Activated naive CD4-positive, alpha-beta T cell treated with anti-CD3 and anti-CD28 coated beads, Interleukin-2, amount 50 U/mL, for 72 hours (primary cell): ENCODE measurements at places on chromosomes 7 and 10. TPM values are rescaled to one million over a fixed set of nuclear protein-coding genes. Genes with fewer than 3 reads are reported as not detected.

NRCAM gene
- 0.80 TPM for total RNA-seq

NOS3 gene
- 12.7 TPM for total RNA-seq

DLX5 gene
- total RNA-seq = not detected

PLA2G12B gene
- not detected for total RNA-seq

OR6V1 gene
- total RNA-seq = not detected

CC2D2B gene
- not detected for total RNA-seq

RTKN2 gene
- 9.2 TPM for total RNA-seq

SPDYE1 gene
- total RNA-seq = not detected

COL1A2 gene
- not detected for total RNA-seq
